ENCODE measurements at places on chromosomes 5 and 9.

DNA sequence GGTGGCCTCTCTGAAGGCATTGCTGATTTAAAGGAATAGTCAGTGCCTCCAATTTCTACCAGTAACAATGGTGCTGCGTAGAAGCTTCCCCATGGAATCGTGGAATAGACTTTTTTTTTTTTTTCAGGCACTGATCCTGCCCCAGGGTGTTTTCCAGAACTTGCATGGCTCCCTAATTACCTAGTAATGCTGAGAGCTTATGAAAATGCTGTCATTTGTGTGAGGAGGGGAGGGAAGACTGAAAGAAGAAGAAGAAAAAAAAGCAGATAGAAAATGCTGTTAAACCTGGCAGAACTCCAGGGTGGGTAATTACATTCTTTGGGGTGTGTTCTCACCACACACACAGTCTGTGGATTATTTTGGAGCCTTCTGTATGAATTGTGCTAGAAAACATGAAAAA lies 4.8 kb upstream of the GRIA1 start:
- DNase-seq: peak; percentile 49

GRCh38 chr9:101398930-101399642 lies 435 bp downstream of the ZNF189 start:
- no peak for DNase-seq

GRCh38 chr9:82188817-82189216 lies 200.2 kb downstream of the SPATA31D1 start:
- no peak for DNase-seq

- no peak for DNase-seq
These were observed 44.8 kb upstream of the ALDOB start for GRCh38 chr9:101480386-101480785.

- no peak for DNase-seq
These were observed 56.4 kb downstream of the MRPL36 start for GRCh38 chr5:1743061-1743768.

DNA sequence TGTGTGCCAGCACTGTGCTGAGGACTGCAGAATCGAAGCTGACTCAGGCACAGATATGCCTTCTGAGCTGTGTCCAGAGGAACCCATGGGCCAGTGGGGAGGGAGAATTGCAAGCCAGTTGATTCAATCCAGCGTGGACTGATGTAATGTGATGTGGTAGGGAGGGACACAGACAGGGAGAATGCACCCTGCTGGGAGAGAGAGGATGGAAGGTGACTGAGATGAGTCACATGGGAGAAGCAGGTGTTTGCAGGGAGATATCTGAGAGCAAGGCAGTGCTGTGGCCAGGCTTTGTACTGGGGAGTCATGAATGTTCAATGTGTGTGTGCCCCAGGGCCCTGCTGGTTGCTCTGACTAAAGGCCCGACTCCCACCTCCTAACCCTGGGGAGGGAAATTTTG lies 75.7 kb downstream of the IRX1 start:
- no peak for DNase-seq

GRCh38 chr9:90515510-90515909 lies 127.1 kb downstream of the DIRAS2 start:
- DNase-seq: no peak

GRCh38 chr9:14314929-14315874 lies 1.3 kb upstream of the NFIB start:
- peak; percentile 88 for DNase-seq

- DNase-seq: peak; percentile 55
These were observed 300.8 kb upstream of the PANK3 start for GRCh38 chr5:168879929-168880328.

GRCh38 chr9:79562749-79563386 lies 8.9 kb upstream of the TLE4 start:
- DNase-seq: no peak

DNA sequence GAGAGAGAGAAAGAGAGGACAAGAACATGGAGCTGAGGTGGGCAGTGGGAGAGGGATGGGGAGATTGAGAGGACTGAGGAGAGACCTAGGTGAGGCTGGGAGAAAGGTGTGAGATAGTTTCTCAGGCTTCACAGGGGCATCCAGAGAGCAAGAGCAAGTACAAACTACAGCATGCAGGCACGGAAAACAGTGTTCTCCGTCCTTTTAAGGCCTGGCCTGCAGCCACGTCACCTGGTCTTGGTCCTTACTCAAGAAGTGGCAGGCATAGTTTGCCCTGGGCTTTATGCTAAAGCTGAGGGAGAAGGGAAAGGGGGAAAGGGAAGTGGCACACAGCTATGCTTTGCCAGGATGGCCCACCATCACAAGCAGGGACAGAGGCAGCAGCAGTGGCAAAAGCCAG lies 65.7 kb downstream of the SIL1 start:
- DNase-seq: no peak

GRCh38 chr5:3329427-3329826 lies 266.2 kb upstream of the IRX1 start:
- DNase-seq: no peak

DNA sequence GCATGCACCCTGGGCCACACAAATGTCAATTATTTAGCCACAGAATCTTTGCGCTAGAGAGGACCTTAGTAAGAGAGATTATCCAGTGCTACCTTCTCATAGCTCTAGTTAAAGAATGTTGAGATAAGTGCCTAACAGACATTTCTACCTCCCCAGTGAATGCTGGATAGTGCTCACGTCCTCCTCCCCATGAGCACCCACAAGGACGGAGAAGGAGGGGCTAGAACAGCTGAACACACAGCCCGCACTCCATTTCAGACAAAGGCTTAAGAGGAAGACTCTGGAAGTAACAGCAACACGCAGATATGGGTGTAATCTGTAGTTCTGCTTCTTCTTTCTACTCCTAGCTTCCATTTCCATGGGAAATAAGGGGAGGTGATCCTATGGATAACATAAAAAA lies 120.5 kb downstream of the FEM1C start:
- no peak for DNase-seq

- no peak for DNase-seq
These were observed 2.6 kb downstream of the FOXD1 start for GRCh38 chr5:73445665-73446630.

GRCh38 chr5:40495237-40495635 lies 184.5 kb upstream of the PTGER4 start:
- DNase-seq: no peak

- DNase-seq: no peak
These were observed 43.4 kb upstream of the PCSK5 start for GRCh38 chr9:75847085-75847484.

GRCh38 chr5:91235271-91235694 lies 147.8 kb downstream of the ARRDC3 start:
- DNase-seq: no peak

- peak; percentile 98 for DNase-seq
These were observed 197.6 kb downstream of the DRD1 start for GRCh38 chr5:175246242-175246888.

GRCh38 chr9:83444110-83444509 lies 94.1 kb downstream of the FRMD3 start:
- DNase-seq: peak; percentile 31

GRCh38 chr5:101948615-101949014 lies 347.5 kb downstream of the SLCO4C1 start:
- no peak for DNase-seq

- DNase-seq: no peak
These were observed 1.2 kb downstream of the TTLL11 start for GRCh38 chr9:122091682-122092592.

DNA sequence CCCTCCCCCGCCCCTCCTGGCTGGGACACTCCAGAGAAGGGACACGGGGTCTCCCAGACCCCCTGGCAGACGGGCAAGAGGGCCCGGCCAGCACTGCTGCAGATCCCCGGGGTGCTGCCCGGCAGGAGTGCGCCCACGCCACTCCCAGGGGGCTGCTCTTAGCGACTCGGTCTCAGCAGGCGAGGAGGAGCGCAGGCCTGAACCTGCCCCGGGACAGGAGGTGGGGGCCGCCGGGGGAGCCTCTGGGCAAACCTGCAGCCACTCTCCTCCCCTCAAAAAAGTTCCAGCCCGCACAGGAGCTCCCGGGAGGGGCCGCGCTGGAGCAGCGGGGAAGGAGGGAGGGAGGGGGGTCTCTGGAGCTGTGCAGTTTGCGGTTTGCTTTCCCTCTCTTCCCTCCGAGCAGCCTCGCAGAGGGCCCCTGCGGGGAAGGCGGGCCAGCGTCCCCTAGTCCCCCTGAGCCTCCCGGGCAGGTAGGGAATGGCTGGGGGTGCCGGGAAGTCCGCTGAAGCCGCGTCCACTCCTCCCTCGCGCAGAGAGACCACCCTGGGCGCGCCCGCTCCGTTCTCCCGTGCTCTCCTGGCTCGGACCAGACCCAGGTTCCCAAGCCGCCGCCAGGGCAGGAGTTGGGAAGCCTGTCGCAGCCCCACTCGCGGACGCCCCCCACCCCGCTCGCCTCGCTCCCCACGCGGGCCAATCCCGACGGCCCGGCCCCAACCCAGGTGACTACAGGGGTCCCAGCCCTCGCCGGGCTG lies 44.2 kb downstream of the NACC2 start:
- peak; percentile 34 for DNase-seq

DNA sequence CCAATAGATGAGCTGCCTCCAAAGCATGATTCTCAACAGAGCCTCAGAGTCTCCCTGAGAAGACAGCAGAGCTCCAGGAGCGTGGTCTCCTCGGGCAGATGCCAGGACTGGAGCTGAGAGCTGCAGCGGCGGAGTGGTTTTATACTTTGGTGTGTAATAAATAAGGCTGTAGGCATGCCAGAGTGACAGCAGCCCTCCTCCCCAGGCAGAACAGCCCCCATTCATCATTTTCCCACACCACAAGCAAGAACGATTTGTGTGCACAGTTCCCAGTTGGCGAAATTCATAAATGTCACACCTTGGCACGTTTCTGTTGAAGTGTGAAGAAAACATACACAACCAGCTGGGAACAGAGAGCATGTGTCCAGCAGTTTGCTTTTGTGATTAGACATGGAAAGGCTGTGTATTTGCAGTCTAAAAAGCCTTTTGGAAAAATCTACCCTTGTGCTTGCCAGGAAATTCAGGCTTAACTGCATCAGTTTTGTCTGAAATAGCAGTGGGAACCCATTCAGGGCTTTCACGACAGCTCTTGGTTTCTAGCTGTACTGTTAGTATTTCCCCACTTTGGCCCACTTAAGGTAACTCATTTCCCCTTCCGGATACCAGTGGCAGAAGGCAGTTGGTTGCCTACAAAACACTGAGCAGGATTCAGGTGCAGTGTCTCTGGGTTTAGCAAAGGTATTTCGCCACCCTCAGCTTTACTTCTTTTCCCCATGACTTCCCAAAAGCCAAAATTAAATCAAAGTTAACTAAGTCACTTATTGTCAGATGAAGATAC lies at the start of gene C1QTNF3:
Gene C1QTNF3, minus strand, starts transcription at position 115 of the 778 bp plus-strand sequence. Its CDS starts 88 bp downstream, at position 27.
- peak; percentile 65 for DNase-seq

DNA sequence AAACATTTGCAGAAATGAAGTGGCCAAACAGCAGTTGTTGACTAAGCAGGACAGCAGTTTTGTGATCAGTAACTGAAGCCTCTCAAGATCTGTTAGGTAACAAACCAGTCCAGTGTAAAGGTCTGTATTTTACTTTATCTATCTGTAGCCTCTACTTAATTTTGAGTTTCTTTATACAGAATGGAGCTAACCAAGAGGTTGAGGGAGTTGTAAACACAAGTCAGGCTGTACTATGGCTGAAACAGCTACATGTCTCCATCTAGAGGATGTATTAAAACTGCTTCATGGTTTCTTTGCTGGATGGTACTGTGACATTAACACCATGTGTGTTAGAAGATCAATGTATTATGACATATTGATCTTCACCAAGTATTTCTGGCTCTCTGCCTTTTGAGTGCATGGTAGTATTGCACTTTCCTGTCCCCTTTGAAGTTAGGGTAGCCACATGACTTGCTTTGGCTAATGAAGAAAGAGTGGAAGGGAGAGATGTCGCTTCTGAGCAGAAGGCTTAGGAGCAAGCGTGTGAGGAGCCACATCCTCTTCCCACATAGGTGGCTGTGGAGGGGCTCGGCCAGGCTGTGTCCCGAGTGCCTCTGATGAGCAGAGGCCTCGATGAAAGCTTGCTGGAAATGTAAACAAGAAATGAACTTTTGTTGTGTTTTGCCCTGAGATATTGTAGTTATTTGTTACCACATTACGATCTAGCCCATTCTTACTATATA lies 105.6 kb upstream of the PCA3 start:
- peak; percentile 66 for DNase-seq

DNA sequence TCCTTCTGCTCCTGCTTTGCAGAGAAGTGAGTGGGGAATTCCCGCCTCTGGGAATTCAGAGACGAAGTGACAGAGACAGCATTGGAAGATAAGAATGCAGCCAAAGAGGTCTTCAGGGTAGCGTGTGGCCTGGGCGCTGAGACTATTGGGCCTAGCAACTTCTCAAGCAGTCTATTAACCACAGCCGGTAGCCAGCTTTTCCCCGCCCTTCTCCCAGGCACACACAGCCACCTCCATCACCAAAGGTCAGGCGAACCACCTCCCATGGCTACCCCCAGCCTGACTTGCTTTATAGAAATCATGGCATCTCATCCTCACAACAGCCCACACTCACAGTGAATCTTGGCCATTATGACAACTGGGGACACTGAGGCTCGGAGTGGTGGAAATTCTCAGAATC lies 124.2 kb downstream of the KCNIP1 start:
- no peak for DNase-seq

DNA sequence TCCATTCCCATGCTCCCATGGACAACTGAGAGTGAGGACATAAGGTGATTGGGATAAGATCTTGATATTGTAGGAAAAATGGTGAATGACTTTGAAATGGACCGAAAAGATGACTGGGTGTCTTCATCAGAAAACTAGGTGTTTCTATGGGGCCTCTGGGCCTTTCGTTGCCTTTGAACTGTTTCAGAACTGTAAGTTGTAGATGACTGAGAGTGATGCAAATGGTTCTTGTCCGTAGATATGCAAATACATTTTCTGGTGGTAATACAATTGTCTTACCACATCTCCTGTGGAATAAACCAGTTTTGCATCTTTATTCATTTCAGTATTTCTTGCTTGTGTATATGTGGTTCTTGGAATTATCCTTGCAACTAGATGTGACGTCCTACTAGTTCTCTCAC lies 16.0 kb upstream of the TEX48 start:
- DNase-seq: no peak

DNA sequence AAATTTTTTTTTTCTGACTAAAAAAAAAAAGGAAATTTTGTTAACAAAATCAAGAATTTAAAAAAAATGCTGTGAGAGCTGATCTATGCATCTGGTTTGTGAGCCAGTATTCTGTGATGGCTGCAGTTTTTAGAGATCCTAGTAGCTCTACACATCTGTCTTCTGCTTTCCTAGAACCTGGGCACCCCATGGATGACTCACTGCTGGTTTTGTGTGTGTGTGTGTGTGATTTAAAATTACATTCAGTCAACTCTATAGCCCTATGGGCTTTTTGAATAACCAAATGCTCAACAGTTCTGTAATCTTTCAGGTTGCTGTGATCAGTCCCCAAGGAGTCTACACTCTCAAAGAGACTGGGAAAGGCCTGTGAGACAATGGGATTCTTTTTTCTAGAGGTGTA lies 2.5 kb upstream of the PSMD5 start:
- no peak for DNase-seq

Data from fibroblast of skin of right biceps (primary cell).